Activated CD4-positive, alpha-beta memory T cell treated with anti-CD3 and anti-CD28 coated beads, Interleukin-2, amount 10 ng/mL, durations not matched to agents 7 days and 5 days (primary cell): ENCODE measurements at places on chromosomes 7 and 10.
A peak's percentile ranks its signal among the peaks of the same experiment; 100 is the strongest.

DNA sequence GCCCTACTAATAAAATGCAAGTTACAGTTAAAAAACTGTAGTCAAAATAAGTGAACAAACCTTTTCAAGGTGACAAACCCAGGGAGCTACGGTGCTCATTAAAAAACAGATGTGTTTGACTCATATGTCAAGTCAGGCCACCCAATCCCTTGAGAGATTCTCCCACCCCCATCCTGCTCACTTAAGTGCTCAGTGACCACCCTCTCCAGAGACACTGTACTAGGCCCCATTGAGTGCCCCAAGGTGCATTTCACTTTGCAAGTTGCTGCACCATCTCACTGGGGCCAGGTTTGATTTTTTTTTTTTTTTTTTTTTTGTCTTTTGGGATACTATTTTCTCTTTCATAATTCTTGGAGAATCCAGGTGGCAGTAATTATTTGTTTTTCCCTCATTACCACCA is 1.9 kb downstream of the ERV3-1 start:
- peaks cover 59% of the 10 kb centered on the region for H3K36me3 ChIP-seq
- DNase-seq = no peak
- no peaks in the 10 kb centered on the region for H3K27me3 ChIP-seq
- H3K4me1 ChIP-seq = peaks cover 29% of the 10 kb centered on the region
- H3K4me3 ChIP-seq = peak overlapping the region; percentile 24

- H3K4me3 ChIP-seq = peak overlapping the region; percentile 59
- DNase-seq = peak; percentile 56
- H3K27ac ChIP-seq = no peak overlapping the region
These were observed 151.8 kb upstream of the YAE1 start for GRCh38 chr7:39414224-39415035.

DNA sequence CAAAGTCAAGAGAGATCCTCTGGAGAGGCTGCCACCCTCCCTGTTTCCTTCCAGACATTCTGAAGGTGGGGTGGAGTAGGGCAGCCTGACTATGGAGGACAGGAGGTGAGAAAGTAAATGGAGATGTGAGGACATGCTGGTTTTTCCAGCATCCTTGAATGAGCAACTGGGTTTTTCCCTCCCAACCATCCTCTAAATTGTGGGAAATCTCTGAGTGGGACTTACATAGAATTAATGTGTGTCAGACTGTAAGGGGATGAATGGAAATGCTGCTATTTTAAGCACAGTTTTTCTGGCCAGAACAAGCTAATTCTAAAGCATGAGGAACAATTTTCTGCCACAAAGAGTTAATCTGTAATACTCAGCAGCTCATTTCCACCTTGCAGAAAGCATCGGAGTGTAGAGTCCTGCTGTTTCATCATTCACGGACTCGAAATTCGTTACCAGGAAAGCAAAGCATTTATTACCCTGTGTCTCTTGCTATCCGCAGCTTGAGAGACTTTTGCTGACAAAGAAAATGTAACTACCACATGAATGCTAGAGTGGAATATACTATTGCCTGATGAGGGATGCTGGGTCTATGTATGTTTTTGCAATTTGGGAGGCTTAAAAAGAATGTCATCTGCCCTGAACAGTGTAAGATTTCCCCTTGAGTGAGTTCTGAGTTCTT is 213.0 kb downstream of the CELF2 start:
- H3K27ac ChIP-seq = peak overlapping the region; percentile 65
- H3K27me3 ChIP-seq = no peaks in the 10 kb centered on the region
- H3K4me1 ChIP-seq = peaks cover 94% of the 10 kb centered on the region

DNA sequence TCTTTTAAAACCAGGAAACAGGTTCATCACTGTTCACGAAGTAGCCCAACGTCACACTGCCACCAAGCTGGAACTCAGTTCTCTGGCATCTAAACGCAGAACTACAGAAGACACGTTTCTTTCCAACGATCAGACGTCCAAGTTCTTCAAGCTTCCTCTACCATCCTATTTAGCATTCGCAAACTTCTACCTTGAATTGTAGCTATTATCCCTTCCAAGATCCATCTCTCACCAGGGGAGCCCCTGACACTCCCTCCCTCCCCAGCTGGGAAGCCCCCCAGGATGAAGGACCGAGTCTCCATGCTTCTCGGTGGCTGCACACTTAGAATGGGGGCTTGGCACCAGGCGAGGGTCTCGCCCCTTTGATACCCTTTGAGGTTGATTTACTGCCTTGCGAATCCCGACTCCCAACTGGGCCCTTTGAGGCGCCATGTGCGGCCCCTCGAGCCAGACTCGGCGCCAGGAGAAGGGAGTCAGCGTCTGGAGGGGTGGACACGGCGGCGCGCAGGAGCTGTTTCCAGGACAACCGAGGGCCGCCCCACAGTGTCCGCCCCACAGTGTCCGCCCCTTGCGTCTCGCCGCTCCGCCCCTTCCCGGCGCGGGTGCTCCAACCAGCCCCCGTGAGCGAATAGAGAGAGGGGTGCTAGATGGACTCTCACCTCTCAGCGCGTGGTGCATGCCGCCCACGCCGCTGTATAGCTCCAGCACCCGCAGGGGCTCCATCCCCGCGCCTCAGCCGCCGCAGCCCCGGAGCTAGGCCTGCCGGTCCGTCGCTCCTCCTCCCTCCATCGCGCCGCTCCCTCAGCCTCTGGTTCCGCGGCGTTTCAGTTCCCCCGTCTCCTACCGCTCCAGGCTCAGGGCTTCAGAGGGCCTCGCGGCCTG is at the start of gene TRDMT1:
TSS of gene TRDMT1 (minus strand) at position 761 of the 882 bp plus-strand sequence. CDS start at position 723, 38 bp downstream.
- DNase-seq = peak; percentile 77
- peaks cover 5% of the 10 kb centered on the region for H3K36me3 ChIP-seq
- no peaks in the 10 kb centered on the region for H3K27me3 ChIP-seq
- peaks cover 57% of the 10 kb centered on the region for H3K4me1 ChIP-seq

- H3K4me3 ChIP-seq = no peak overlapping the region
- H3K4me1 ChIP-seq = no peaks in the 10 kb centered on the region
- DNase-seq = no peak
- H3K36me3 ChIP-seq = no peaks in the 10 kb centered on the region
- H3K27ac ChIP-seq = no peak overlapping the region
These were observed 185.1 kb upstream of the NEBL start for GRCh38 chr10:21082206-21082605.

GRCh38 chr10:56698506-56698905 is 337.4 kb upstream of the ZWINT start:
- H3K4me3 ChIP-seq = no peak overlapping the region
- H3K27ac ChIP-seq = no peak overlapping the region
- no peaks in the 10 kb centered on the region for H3K27me3 ChIP-seq
- no peaks in the 10 kb centered on the region for H3K4me1 ChIP-seq

DNA sequence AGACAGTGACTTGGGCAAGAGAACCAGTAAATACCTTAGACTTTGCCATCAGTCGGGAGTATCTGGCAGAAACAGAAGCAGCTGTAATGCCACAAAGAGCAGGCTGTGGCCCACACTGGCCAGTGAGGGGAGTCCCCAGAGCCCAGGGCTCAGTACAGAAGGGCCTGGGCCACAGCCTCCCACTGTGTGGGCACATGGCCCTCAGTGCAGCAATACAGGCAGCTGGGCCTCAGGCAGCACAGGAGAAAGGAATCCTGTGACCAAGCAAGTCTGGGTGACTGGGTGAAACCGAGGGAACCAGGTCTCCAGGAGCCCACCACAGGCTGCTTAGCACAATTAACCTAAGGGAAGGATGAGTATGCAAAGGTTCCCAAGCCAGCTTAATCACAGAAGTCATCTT is 14.0 kb downstream of the WDR91 start:
- peak; percentile 1 for DNase-seq
- H3K27me3 ChIP-seq = no peaks in the 10 kb centered on the region
- H3K27ac ChIP-seq = no peak overlapping the region
- no peak overlapping the region for H3K4me3 ChIP-seq
- no peaks in the 10 kb centered on the region for H3K4me1 ChIP-seq

- H3K4me1 ChIP-seq = no peaks in the 10 kb centered on the region
- H3K27me3 ChIP-seq = peaks cover 13% of the 10 kb centered on the region
- no peaks in the 10 kb centered on the region for H3K36me3 ChIP-seq
- DNase-seq = no peak
- no peak overlapping the region for H3K4me3 ChIP-seq
These were observed 6.0 kb upstream of the NANOS1 start for GRCh38 chr10:119023553-119023868.

DNA sequence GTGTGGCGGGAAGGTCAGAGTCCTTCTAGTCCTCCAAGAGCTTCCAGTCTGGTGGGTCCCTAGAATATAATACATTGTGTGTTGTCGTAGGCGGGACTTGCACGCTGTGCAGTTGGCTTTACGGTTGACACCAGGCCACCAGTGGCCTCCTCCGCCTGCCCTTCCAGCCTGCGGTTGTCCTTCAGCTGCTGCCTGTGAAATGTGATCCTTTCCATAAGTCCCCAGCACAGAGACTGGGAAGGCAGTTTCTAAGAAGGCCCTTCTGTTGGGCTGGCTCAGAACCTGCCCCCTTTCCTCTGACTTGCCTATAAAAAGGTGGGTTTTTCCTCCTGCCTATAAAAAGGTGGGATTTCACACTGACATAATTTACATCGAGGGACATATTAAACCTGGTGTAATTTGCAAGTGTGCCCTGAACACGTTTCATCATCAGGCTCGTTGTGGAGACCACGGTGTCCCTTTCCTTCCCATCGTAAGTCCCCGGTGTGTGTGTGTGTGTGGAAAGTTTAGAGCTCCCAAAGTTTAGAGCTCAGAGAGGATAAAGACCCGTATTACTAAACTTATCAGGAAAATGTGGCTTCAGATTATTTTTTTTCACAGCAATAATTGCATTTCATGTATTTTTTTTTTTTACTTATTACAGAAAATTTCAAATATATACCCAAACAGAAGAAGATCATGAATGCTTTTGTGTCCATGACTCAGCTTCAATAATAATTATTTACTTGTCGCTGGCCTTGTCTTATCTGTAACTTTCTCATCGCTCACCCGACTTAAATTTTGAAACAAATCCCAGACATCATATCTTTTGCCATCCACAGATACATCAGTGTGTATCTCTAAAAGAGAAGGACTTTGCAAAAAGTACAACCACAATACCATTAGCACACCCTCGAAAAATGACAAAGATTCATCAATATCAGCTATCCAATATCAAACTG is 45.1 kb downstream of the CUX1 start:
- no peak overlapping the region for H3K4me3 ChIP-seq
- no peaks in the 10 kb centered on the region for H3K27me3 ChIP-seq
- peaks cover 8% of the 10 kb centered on the region for H3K4me1 ChIP-seq
- H3K27ac ChIP-seq = no peak overlapping the region

DNA sequence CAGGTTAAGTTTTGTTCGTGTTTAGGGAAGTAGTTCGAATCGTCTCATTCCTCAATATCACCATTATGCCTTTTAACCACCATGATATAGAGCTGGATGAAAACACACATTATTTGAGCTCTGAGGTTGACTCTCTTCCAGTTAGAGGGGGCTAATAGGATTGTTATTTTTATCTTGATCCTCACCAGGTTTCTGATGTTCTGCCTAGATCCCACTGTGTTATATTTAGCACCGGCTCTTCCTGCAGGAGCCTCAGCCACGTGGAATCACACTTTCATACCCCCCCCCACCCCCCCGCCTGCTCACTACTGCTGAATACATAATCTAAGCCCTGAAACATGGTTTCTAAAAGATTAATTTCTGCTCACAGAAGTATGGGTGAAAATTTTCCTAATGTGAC is 88.3 kb downstream of the NRCAM start:
- H3K27ac ChIP-seq = no peak overlapping the region
- peaks cover 9% of the 10 kb centered on the region for H3K27me3 ChIP-seq
- no peak for DNase-seq
- no peaks in the 10 kb centered on the region for H3K36me3 ChIP-seq

DNA sequence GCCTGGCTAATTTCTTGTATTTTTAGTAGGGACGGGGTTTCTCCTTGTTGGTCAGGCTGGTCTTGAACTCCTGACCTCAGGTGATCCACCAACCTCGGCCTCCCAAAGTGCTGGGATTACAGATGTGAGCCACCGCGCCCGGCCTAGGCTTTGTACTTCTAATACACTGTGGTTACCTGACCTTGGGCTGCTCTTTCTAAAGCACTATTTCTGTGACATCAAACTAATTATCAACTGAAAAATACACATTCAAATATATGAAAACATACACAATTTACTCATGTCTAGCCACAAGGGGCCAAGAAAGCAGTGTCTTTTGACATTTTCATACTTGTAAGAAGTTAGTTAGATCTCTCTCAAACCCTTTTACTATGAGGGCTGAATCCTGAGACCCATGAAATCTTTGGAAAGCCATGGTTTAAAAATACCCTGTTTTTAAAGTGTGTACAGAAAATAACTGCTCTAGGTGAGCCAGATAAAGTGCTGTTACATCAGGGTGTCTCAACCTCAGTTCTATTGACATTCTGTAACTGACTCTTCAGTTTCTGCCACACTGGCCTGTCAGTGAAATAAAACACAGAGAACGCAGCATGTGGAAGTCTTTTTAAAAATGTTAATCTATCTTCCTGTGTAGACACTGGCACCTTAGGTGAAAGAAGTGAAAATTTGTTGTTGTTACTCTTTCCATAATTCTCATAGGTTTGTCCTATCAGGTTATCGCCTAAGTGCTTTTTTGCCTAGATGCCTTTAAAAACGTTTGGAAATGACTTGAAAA is 58.8 kb downstream of the CREM start:
- peaks cover 11% of the 10 kb centered on the region for H3K36me3 ChIP-seq
- no peak for DNase-seq
- H3K4me3 ChIP-seq = no peak overlapping the region
- H3K27ac ChIP-seq = no peak overlapping the region
- no peaks in the 10 kb centered on the region for H3K27me3 ChIP-seq

DNA sequence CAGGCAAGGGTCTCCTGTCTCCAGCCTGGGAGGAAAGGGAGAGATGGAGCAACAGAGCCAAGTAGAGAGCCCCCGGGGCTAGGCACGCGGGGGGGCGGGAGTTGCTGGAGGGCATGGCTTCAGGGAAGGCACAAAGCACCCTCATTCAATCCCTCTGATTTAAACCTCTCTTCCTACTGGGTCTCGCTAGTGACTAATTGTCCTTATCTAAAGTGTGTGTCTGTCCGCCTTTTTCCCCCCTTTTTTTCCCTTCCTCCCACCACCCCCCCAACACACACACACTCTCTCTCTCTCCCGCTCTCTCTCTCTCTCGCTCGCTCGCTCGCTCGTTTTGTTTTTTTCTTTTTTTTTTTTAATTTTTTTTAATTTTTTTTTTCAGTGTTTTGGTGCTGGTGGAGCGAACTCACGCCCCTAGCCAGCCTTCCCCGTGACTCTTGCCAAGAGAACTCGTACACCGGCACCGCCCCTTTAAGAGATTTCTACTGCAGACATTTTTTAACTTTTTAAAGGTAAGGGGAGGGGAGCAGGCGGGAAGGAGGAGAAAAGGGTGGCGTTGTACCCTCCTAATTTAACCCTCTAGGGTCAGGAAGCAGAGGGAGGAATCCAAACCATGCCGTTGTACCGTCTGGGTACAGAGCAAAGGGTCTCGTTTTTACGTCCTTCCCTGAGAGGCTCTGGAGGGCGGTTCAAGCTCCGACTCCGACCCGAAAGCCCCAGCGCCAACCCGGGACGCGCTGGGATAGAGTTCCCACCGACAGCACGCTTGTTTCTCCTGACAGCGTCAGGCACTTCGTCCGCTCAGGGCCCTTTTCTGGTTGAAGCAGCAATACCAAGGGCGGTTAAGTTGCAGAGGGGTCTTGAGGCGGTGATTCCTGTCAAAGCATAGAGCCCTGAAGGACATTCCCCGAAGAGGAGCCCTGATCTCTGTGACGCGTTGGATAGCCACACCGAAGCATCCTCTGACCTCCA is at the start of gene HPSE2:
TSS of gene HPSE2 (minus strand) at position 195 of the 969 bp plus-strand sequence.
- H3K36me3 ChIP-seq = no peaks in the 10 kb centered on the region
- no peak within 1 kb of the TSS for H3K27ac ChIP-seq
- H3K4me1 ChIP-seq = peaks cover 20% of the 10 kb centered on the region
- H3K27me3 ChIP-seq = peaks cover 74% of the 10 kb centered on the region
- no peak within 1 kb of the TSS for H3K4me3 ChIP-seq
